ENCODE measurements at places on chromosomes 7 and 10.

DNA sequence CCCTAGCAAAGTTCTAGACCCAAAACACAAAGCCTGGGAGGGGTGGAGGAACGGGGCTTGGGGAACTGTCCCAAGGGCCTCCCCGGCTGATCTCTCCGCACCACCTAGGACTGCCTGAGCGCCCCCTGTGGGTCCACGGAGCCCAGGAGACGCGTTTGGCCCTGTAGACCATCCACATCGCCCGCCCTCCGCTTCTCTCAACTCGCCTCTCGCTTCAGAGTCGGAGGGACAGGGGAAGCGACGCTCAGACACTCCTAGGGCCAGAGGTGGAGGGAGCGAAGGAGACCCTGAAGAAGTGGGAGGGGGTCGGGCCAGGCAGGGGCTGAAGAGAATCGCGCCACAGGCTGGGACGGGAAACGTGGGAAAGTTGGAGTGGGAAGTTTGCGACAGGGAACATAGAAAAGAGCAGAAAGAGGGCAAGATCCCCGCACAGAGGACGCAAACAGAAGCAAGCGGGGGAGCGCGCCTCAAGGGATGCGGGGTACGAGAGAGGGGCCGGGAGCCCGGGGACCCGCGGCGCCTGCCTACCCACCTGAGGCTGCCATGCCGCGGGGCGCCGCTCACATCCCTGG lies 378 bp downstream of the PIK3AP1 start:
- peak; percentile 95 for DNase-seq

DNA sequence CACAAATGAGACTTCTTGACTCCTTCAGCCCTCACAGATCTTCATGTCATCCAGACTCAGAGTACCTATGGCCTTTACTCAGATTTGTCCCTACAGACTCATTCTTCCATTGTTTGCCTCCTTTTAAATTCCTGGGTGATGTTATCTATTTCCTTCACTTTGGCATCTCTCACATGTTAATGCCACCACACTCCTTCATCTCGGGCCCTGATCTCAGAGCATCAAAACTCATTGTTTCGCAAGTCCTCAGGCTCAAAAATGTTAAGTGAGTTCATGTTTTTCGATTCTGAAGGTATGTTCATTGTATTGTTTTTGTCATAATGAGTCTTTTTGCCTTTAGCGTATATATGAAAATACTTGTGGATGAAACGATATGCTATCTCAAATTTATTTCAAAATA lies 62.3 kb upstream of the AHR start:
- peak; percentile 17 for DNase-seq

DNA sequence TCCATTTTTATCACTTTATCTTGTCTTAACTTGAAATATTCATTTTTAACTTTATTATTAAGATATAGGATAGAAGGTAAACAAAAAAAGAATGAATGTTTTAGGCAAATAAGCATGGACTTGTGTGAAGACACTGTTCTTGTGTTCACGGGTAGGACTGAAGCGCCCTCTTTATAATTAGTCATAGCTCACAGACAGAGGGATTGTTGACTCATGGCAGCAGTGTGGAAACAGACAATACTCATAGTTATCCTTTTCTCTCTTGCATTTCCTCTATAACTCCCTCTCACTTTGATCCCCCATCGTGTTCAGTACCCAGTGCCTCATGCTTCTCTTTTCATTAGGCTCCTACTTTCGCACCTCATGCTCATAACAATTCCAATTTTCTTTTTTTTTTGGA lies 731.8 kb downstream of the PHTF2 start:
- DNase-seq, result peak; percentile 9

DNA sequence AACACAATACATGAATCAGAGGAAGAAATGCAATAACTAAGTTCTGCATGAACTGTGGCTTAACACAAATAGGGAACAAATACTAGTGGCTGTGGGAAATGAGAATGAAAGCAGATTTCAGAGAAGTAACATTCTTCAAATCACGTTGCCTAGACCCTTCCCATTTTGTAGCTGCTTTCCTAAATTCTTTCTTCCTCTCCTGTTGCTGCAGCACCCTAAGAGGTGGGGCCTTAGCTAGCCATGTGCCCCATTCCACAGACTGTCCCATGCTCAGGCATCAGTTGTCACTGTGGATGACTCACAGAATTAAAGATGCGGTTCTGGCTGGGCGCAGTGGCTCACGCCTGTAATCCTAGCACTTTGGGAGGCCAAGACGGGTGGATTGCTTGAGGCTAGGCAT lies 704.7 kb upstream of the C7orf33 start:
- no peak for DNase-seq

- no peak for DNase-seq
Measured at GRCh38 chr7:2523941-2524807, 4.6 kb downstream of the LFNG start.
